ENCODE measurements at places on chromosomes 12 and 14.

GRCh38 chr14:23360496-23360895 lies 4.5 kb downstream of the EFS start:
- DNase-seq: peak; percentile 19

- peak; percentile 29 for DNase-seq
Measured at GRCh38 chr12:6534945-6535696, 804 bp downstream of the GAPDH start.

DNA sequence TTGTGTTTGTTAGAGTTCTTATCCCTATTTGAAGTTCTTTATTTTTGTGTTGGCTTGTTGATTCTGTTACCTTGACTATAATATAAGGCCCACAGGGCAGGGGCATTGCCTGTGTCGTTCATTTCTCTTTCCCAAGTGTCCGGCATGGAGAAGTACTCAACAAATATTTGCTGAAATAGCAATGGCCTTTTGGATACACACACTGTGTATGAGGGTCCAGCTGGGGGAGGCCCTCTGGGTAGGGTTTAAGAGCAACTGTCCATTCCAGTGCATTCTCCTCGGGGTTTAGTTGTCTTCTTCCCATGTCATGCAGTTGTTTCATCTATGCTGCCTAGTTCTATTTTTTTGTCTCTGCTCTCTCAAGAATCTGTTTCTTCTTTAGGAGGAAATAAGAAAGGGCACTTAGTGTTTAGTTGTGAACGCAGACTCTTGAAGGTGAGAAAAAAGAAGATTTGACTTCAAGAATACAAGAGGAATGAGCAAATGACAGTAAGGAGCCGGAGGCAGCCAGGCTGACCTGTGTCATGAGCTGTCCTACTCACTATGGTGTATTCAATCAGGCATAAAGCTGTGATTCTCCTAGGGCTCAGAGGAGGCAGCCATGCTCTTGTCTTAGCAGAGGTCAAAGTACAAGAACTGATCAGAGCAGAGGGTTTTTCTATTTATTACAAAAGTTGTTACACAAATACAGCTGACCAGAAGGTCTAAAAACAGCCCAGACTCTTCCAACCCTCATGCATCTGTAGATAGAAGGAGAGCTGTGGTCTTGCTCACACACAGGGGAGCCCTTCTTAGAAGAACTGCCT lies 10.2 kb downstream of the ERG28 start:
- DNase-seq: no peak

DNA sequence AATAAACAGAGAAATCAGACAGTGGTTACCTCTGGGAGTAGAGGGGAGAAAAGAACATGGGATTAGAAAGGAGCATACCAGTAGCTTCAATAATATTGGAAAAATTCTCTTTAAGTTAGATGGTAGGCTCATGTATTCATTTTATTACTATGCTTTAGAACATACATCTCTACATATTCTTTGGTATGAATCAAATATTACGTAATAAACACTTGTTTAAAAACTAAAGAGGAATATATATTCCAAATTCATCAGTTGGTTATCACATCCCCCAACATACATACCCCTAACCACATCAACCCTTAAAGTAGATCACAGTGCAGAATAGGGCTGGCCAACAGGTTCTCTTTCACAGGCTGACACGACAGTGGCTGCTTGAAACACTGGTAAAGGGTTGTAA lies 5.6 kb downstream of the RPAP3 start:
- DNase-seq: no peak

- DNase-seq: no peak
Measured at GRCh38 chr14:38528582-38528981, 272.7 kb upstream of the CLEC14A start.

GRCh38 chr14:80427101-80427500 lies 215.8 kb upstream of the DIO2 start:
- DNase-seq: no peak

GRCh38 chr12:43015090-43015737 lies 425.7 kb upstream of the PRICKLE1 start:
- DNase-seq: no peak

DNA sequence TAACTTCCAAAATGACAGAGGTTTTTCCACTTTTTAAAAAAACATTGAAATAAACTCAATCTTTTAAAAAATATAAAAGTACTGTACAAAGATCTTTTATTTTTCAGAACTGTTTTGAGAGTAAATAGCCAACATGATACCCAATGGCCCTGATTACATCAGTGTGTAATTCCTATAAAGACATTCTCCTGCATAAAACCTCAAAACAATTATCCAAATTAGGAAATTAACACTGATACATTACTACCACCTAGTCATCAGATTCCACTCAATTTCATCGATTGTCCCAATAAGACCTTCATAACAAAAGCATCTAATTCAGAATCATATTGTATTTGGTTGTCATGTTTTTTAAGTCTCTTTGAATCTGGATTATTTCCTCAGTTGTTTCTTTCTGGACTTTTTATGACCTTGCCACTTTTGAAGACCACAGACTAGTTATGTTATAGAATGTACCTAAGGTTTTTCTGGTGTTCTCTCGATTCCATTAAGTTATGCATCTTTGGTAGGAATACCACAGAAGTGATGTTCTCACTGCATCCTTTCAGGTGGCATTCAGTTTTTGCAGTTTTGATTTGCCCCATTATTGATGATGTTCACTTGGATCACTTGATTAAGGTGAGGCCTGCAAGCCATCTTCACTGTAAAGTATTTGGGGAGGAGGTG lies 4.0 kb upstream of the YEATS4 start:
- no peak for DNase-seq

DNA sequence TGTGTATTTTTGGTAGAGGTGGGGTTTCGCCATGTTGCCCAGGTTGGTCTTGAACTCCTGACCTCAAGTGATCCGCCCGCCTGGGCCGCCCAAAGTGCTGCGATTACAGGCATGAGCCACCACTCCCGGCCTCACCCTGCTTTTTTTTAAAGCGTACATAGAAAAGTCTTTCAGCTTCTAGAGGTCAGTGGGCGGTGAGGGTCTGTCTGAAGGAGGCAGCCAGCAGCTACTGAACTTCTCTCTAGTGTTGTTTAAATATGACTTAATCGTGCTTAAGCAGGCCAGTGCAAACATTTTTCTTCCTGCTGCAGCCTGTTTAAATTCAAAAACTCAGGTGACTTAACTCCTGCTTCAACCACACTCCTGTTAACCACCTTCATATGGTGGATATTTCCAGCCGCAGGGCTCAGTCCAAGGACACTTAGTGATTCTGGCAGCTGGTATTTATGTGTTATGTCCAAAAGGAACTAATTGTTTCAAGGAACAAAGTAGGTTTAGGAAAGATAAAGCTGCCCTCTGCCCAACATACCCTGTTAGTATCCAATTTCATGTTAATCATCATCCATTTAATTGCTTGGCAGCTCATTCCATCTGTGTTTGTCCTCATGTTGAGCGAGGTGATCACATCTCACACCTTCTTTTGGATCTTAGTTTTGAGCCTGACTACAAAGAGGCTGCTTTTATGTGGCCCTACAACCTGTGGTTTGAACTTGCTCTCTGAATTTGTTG lies 2.0 kb downstream of the PRKAB1 start:
- DNase-seq: no peak
